ENCODE measurements at places on chromosomes 7 and 10.

GRCh38 chr10:31590023-31590800, 271.2 kb downstream of the ZEB1 start:
- no peak for DNase-seq

DNA sequence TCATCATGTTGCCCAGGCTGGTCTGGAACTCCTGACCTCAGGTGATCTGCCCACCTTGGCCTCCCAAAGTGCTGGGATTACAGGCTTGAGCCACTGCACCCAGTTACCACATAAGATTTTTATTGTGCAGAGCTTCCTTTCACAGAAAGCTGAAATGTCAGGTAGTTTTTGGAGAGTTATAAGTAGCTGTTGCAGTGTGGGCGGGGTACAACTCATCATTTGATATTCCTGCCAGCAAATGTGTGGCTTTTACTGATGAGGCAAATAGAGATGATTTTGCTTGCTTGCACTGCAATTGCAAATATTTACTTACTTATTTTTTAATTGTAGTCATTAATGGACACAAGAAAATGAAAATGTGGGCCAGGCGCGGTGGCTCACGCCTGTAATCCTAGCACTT, 32.4 kb downstream of the NKX2-3 start:
- DNase-seq, result no peak

DNA sequence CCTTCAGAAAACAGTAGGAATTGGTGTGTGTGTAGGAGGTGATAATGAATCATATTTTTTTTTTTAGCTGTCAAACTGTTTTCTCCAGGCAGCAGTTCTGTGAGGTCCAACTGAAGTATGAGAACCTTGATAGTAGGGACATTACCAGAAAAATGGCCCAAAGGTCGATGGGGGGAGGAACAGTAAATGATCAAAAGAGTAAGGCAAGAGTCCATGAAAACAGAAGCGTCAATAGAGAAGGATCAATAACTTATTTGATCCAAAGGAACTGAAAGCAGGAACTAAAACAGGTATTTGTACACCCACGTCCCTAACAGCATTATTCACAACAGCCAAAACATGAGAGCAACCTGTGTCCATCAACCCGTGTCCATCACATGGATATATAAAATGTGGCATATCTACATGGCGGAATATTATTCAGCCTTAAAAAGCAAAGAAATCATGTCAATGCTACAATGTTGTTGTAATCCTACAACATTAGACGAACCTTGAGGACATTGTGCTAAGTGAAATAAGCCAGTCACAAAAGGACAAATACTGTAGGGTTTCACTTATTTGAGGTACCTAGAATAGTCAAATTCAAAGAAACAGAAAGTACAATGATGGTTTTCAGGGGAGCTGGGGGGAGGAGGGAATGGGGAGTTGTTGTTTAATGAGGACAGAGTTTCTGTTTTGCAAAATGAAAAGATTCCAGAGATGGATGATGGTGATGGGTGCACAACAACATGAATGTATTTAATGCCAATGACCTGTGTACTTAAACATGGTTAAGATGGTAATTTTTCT, 214.0 kb upstream of the KLF14 start:
- no peak for DNase-seq

GRCh38 chr10:110843796-110844616, 27.7 kb upstream of the PDCD4 start:
- DNase-seq, result no peak

DNA sequence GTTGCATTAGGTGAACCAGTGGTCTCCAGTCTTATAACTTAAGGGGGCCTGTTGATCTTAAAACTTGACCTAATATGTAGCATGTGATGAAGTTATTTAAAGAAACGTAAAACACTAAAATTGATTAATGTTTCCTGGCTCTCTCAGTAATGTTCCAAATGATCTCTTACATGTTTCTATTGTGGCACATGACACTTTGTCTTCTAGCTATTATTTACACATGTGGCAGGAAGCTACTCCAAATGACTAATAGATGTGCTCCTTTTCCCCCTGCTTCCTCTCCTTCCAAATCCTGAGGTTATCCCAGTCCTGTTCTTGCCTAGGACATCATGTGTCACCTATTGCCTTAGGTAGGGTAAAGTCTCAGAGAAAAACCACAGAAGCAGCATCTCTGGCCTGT, 89.4 kb downstream of the FAS start:
- no peak for DNase-seq

GRCh38 chr7:7908622-7909145, 59.9 kb upstream of the GLCCI1 start:
- DNase-seq, result no peak

- no peak for DNase-seq
Observed at GRCh38 chr7:3916146-3916545, 615.1 kb downstream of the SDK1 start.
